Suppressor macrophage treated with lipopolysaccharide for 1 hour (primary cell): ENCODE measurements at places on chromosomes 6 and 20.
A peak's percentile ranks its signal among the peaks of the same experiment; 100 is the strongest.

GRCh38 chr6:111266276-111266675 lies 179.0 kb downstream of the SLC16A10 start:
- DNase-seq = no peak

DNA sequence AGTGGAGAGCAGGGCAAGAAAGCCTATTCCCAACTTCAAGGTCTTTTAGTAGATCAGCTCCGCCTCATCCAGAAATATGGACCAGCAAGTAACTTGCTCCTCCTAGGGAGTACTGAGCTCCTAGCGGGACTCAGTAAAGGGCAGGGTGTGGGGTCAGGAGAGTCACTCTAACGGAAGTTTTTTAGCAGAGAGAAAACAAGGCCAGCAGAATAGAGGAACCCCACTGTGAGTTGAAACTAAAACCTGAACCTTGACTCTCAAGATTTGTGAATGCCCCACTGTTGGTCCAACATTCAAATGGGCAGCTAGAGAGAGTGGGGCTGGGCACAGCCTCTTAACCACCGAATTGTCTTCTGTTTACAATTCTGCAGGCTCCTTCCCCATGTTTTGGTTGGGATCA lies 244.8 kb downstream of the FARS2 start:
- no peak for DNase-seq

GRCh38 chr6:63098789-63099188 lies 112.5 kb upstream of the FKBP1C start:
- DNase-seq = no peak

GRCh38 chr6:6629402-6629801 lies 40.9 kb downstream of the LY86 start:
- no peak for DNase-seq

- no peak for DNase-seq
Measured at GRCh38 chr6:45998524-45998923, 17.1 kb downstream of the CLIC5 start.

GRCh38 chr6:3194535-3195419 lies 32.7 kb downstream of the TUBB2B start:
- DNase-seq = peak; percentile 10

DNA sequence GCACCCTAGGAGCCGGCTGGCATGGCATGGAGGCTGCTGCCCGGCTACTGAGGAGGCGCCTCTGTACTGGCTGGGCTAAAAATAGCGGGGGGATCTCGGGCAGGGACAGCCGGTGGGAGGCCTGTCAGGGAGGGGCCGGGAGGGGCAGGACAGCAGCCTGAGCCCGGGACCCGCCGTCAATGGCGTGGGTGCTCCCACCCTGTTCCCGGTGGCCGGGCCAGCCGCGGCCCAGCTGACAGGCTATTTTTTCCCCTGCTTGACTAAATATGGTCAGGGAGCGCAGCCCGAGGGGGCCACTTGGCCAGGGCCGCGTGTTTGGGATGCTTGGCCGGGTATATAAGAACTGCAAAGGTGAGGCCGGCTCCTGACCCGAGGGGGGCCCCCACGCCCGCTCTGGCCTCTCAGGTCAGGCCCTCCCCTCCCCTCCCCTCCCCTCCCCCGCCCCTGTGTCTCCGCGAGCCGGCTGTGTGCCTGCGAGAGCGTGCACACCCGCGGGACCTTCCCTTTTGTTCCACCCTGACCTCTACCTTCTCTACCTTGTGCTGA lies 74.4 kb upstream of the GATA5 start:
- peak; percentile 25 for DNase-seq
